ENCODE measurements at places on chromosomes 11 and 22.

DNA sequence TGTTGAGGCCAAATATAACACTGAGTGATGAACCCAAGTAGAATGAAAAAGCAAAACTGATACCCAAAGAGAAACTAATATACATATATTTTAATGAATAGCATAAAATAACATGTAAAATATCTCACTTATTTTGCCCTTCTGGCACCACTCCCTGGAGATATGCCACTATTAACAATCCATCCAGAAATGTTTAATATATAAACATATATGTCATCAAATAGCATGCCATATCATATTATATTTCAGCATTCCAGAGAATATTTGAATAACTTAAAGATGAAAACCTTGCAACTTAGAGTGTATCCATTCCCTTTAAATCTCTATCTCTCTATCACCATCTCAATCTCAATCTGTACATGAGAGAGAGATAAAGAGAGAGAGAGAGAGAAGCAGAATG lies 1073.3 kb upstream of the RAG2 start:
- DNase-seq = no peak

- no peak for DNase-seq
These were observed 96.8 kb downstream of the MED15 start for GRCh38 chr22:20604092-20604747.

DNA sequence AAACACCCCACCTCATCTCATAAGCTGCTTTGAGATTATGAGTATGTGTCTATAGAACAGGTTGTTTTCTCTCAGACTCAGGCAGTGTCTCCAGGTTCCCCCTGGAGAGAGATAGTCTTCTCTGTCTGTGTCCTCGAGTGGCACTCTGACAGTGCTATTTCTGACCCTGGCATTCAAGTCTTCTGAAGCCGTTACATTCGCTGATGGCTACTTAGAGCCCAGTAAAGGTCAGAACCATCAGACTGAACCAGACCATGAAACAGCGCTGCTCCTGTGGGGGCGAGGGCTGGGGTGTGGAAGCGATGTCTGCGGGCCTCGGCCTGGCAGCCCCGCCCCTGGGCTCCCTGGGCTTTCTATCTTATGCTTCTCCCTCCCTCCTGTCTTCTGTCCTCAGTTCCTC lies 23.5 kb downstream of the SHISA8 start:
- no peak for DNase-seq

GRCh38 chr11:68467201-68467834 lies 6.8 kb downstream of the PPP6R3 start:
- no peak for DNase-seq

DNA sequence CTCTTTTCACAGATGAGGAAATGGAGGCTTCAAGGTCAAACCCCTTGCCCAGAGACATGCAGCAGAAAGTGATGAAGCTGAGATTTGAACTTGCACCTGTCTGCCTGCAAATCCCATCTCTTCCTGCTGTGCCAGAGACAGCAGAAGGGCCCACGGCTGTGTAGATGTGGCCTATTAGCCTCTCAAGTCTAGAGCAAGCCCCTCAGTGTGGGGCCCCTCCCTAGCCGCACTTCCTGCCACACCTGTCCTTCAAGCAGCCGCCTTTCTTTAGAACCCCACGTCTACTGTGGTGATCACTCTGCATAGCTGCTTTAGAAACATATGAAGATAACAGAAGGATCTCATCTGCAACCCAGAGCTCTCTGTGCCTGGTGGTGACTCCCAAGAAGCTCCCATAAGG lies 41.2 kb upstream of the JAM3 start:
- no peak for DNase-seq

DNA sequence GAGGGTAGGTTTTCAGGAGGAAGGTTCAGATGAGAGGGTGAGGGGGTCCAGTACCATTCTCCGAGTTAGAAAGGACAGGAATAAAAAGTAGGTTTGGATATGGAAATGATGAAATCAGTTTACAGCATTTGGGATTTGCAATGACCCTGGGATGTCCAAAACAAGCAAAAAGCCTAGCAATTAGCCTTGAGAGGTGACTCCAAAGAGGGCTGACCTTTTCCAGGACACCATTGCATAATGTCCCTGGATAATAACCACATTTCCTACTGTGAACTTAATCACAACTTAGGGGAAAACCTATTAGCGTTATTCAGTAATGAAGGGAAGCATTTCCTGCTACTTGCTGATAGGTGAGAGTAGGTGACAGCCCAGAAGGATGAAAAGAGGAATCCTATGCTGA lies 101.4 kb upstream of the ARHGAP42 start:
- DNase-seq = no peak

- DNase-seq = no peak
These were observed 23.1 kb upstream of the GLYATL2 start for GRCh38 chr11:58867556-58867955.

GRCh38 chr11:63369165-63369970 lies at the start of gene SLC22A9:
Gene SLC22A9 (plus strand): TSS chr11:63369785. CDS start chr11:63370057, 272 bp downstream.
- DNase-seq = no peak

- peak; percentile 23 for DNase-seq
These were observed at the start of gene SCN3B for GRCh38 chr11:123654566-123655081. Gene SCN3B (minus strand): TSS chr11:123654624. CDS start chr11:123653801, 823 bp downstream.

GRCh38 chr11:6824136-6824823 lies 21.2 kb upstream of the OR10A5 start:
- no peak for DNase-seq

- no peak for DNase-seq
These were observed 145.2 kb upstream of the TEAD1 start for GRCh38 chr11:12529041-12529440.

DNA sequence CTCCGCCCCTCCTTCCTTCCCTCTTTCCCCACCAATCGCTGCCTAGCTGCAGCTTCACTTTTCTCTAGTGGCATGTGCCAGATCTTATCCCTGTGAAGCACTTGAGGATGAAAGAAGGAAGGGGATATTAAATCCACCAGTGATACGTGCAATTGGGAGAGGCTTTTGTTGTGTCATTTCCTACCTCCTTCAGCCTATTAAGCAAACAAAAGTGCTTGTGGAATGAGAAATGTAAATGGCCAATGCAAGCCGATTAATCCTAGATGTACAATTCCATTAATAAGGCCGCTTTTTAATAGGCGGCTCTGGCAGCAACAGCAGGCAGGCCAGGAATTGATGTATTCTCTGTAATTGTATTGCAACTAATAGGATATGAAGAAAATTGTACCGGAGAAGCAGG lies 23.3 kb downstream of the NTM start:
- no peak for DNase-seq

- no peak for DNase-seq
These were observed 23.5 kb downstream of the APLNR start for GRCh38 chr11:57213342-57214097.

- DNase-seq = no peak
These were observed 251 bp upstream of the UQCC3 start for GRCh38 chr11:62671236-62671607.

DNA sequence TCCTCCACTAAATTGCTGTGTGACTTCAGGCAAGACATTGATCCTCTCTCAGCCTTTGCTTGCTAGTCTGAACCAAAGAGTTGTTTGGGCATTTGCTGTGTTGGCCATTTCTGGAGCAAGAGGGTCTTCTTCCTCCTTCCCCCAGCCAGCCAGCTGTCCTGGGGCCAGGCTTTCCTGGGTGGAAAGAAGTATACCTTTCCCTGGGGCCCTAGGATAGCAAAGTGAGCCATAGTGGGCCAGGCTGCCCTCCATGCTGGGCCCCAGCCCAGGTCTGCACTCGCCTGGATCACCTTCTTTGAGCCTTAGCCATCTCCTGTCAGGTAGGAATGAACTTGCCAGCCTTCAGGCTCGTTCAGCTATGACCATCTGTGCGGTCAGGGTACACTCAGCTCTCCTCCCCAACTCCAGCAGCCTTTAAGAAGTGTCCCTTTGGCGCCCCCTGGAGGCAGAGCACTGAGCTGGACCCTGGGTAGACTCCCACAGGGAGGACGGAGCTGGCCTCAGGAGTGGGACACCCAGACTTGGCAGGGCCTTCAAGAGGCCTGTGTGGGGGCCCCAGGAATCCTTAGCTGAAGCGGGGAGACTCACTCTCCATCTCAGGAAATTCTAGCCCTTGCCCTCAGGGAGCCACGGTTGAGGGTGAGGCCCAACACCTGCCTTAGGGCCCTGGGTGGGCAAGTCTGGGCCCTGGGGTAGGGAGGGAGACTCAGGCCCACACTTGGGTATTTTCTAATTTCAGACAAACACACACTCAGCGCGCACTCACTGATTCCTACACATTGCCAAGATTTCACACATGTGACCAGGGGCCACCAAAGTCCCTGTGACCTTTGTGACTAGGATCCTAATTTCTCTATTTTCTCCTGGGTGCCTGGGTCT lies 35.6 kb upstream of the TPBGL start:
- no peak for DNase-seq

DNA sequence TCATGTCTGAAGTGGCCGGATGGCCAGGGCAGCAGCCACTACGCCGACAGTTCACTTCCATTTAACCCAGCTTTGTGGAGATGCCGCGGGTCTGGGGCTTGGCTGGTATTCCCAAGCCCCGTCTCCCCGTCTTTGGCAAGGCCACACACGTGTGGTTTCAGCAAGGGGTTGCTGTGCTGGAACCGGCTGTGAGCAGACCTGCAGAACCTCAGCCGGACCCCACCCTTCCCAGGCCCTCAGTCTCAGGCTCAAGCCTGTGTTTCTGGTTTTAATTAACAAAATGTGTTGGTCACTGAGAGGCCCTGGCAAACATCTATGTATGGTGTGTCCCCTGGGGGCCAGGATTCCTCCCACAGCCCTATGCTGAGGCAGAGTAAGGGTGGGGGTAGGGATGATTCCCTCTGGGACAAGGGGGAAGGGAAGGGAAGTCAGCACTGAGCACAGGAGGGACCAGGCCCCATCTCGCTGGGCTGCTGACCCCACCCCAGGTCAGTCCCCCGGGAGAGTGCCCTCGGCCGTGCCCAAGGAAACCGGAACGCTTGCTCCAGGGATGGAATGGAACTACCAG lies 9.3 kb downstream of the OSBPL5 start:
- no peak for DNase-seq

DNA sequence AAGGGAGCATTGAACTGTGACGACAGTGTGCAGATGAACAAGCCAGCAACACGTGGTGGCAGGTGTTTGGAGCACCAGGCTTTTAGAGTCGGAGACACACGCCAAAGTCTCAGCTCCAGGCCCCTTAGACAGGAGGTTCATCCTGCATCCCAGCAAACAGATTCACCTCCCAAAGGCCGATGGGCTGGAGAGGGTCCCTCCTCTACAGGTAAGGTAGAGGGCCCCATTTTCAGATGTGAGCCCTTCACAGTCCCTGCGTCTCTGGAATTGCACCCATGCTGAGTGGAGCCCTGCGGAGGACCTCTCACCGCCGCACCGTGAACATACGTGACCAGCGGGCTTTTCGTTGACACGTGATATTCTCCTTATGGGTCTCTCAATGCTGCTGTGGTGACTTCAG lies 109.0 kb upstream of the B3GAT1 start:
- no peak for DNase-seq

- DNase-seq = no peak
These were observed 17.7 kb downstream of the PAMR1 start for GRCh38 chr11:35507688-35508087.

- DNase-seq = no peak
These were observed 127.0 kb downstream of the MRTFA start for GRCh38 chr22:40509401-40510134.

DNA sequence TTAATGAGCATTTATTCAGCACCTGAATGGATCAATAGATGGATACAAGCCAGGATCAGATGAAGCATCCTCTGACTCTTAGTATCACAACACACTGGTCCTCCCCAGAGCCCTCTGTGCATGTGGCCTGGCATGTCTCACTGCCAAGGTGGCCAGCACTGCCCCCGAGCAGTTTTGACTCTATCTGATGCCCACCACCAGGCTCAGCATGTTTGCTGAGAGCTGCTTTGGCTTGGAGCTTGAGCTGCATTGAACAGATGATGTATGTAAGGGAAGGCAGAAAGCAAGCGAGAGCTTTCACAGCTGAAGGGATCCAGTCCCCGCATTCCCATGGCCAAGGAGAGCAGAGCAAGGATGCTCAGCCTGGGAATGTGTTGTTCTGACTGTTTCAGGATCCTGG lies 320.3 kb downstream of the BUD13 start:
- no peak for DNase-seq

GRCh38 chr11:68051191-68052136 lies 12.6 kb downstream of the TCIRG1 start:
- no peak for DNase-seq

DNA sequence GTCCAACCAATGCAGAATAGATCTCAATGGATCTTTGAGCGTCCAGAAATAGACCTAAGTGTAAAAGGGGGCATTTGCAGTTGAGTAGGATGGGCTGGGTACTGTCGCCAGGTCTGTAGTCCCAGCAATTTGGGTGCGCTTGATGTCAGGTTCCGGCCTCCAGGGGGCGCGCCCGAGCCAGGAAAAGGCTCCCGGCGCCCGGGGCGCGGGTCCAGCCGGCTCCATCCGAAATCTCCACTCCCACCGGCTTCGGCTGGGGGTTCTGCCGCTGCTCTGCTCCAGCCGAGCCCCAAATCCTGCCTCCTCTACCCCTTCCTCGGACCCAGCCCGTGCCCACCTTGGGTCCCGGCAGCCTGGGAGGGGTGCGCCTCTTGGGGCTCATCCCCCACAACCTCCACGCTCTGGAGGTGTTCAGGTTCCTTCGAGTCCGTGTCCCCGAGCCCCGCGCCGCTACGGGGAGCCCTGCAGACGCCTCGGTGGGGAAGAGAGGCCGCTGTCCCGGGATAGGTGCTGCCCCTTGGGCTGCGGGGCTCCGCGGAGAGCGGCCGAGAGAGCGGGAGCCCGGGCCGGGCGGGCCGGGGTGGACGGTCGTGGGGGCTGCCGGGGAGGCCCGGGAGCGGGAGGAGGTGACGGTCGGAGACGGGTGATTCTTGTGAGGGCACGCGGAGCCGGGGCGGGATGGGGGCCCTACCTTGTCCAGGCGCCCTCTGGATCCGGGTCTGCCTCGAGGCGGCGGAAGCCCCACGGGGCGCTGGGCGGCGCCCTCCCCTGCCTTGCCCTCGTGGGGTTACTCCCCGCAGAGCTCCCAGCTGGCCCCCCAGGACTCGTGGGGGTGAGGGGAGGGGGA lies 13.0 kb upstream of the CYB5R3 start:
- DNase-seq = no peak
